Effector memory CD4-positive, alpha-beta T cell (primary cell): ENCODE measurements at places on chromosomes 2 and 18.

- DNase-seq: no peak
Measured at GRCh38 chr18:25587545-25587944, 235.6 kb upstream of the ZNF521 start.

GRCh38 chr2:86675104-86675503 is 45.0 kb upstream of the RMND5A start:
- DNase-seq: no peak

DNA sequence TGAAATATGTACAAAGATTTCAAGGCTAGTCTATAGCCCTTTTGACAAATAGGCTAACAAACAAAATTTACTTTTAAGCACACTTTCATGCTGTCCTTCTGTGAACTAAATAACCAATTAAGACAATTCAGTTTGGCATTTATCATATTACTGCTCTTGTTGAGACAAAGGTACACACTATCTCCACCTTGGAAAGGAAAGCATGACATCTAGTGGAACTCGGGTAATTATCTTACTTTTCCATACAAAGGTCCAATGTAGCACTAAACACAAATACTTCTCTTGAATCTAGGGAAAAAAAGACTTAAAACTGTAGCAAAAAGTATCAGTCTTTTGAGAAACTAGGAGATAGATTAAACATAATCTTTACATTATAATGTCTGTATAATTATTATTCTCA is 125.0 kb upstream of the CD226 start:
- no peak for DNase-seq

DNA sequence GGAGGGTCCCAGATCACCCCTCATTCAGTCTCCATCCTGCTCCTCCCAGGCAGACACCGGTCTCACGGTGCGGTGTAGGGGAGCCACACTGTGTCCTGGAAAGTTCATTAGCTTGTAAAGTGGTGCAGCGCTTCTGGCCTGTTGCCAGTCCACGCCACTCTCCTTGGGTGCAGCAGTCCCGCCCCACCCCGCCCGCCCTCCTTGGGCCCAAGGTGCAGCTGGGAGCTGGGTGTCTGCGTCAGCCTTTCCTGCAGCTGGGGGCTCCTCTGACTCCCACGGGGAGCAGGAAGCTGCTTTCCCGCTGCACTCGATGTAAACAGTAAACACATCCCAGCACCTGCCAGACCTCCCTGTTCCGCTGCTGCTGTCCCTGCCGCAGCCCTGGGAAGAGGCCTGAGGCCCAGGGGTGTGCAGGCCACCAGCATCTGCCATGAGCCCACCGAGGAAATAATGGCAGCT is 53.8 kb upstream of the ASB18 start:
- DNase-seq: no peak

DNA sequence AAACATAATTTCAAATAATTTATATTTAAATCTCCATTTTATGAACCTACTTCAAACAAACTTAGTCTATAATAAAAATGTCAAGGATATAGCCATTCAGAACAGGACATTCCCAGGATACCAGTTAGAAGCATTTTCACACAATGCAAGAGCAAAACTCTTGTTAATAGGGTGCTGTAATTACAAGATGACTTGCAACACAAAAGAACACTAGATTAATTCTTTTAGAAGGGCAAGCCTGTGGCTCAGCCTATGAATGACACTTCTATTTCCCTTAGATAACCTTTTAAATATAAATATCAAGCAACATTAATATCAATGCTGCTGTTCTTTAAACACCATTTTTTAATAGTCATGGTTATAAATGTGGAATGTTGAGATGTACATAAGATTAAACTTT is 157.9 kb upstream of the SCN7A start:
- DNase-seq: no peak

- no peak for DNase-seq
Measured at GRCh38 chr2:39735648-39736047, 43.4 kb downstream of the THUMPD2 start.

DNA sequence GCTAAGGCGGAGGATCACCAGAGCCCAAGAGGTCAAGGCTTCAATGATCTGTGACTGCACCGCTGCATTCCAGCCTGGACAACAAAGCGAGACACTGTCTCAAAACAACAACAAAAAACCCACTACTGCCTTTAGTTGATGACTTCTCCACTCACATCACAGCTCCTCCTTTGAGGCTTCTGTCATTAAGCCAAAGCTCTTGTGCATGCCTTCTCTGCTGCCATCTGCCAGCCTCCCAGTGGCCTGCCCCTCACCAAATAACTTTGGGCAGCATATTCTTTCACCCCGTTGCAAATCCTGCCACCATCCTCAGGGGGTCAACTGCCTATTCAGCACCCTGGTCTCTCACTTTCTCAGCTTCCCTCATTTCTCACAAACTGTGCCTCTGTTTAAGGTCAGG is 27.5 kb downstream of the OSBPL1A start:
- DNase-seq: no peak

GRCh38 chr2:9405636-9406035 is 17.7 kb downstream of the ITGB1BP1 start:
- DNase-seq: no peak

DNA sequence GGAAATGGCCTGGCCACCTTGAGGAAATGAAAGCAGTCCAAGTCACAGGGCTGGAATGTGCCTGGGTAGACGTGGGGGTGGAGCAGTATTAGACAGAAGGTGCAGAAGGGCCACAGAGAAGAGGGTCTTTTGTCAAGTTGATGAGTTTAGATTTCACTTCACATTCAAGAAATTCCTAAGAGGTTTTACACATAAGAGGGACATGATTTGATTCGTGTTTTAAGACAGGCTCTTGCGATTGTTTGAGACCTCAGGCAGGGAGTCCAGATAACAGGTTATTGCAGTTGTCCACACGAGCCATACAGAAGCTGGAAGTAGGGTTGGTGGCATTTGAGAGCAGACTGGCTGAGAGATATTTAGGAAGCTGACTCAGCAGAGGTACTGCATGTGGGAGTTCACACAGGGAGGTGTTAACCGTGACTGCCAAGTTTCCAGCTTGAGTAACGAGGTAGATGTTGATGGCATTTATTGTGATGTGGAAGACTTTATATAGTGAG is 64.6 kb downstream of the NEB start:
- DNase-seq: no peak

DNA sequence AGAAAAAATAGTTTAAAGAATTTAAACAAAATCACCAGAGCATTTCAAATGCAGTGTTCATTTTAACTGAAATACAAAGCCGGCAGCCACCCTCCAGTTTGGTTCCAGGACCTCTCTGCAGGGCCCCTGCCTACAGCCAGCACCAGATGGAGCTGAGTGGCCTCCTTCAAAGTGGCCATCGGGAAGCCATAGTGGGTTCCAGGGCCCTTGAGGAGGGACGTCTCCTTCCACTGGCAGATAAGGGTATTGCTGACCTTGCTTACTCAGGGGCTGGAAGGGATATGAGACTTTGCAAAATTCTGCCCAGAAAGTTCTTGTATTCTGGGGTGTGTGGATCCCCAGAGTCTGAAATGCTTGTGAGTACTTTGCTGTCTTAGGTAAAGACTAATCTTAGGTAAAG is 205.2 kb upstream of the APCDD1 start:
- DNase-seq: no peak

GRCh38 chr2:190380962-190381412 is 27.2 kb upstream of the MFSD6 start:
- DNase-seq: no peak

- no peak for DNase-seq
Measured at GRCh38 chr2:224202281-224202865, 163.3 kb upstream of the SERPINE2 start.

GRCh38 chr2:29766191-29766590 is 155.2 kb downstream of the ALK start:
- DNase-seq: no peak

DNA sequence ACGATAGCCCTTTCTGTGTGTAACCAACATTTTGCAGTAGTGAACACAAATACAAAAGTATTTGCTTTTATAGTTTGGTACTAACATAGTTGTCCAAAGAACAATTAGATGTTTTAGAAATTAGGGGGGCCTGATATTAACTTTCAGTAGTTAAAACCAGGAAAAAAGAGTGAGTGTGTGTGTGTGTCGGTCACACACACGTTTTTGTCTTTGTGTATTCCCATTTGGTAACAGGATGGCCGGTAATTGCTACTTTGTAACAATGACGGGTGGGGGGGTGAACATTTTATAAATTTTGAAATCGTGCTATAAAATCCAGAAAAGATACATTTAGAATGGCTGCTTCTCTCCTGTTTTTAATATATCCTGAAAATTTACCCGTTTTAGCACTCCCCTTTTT is 1.5 kb downstream of the PPIG start:
- DNase-seq: no peak

DNA sequence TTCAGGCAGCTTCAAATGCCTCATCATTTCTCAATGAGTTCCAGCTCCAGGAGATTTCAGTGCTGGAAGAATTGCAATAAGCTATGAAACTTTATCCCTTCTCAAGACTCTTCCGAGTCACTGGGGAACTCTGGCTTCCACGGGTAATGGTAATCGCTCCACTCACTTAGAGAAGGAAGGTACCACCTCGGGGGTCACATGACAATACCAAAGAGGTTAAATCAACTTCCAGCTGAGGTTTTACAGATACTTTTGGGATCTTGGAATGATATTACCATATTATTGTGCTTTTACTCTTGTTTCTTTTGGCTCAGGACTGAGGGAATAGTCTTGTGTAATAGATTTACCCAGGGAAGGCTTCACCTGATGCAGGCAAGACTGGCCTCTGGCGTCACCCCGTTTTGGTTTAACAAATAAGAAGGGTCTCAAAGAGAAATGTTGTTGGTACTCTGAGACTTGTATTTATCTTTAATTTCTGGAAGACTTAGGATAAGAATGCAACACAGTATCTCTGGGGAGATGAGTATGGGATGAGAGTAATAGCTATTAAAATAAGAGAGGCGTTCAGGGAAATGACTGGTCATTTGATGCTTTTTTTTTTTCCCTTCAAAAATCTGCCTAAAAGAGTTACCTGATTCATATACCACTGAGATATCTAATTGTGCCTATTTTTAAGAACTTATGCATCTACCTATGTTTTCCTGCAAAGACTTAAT is 316.9 kb upstream of the ZEB2 start:
- no peak for DNase-seq

DNA sequence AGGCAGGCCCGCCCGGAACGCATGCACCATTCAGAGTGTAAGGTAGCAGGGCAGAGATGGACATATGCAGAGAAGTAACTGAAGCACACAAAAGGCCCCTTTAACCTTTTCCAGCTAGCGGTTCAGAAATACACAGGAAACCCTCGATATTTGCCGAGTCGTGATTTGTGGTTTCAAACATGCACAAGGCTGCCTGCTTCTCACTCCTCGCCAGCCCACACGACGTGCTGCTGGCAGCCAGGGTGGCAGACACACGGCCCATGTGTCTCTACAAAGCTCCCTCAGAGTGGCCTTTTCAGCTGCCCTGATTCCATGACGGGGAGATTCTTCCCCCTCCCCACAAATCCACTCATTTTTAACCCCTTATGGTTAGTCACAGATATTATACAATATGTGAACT is 23.6 kb downstream of the ZBTB7C start:
- DNase-seq: no peak

GRCh38 chr2:180677200-180677599 is 303.2 kb upstream of the UBE2E3 start:
- DNase-seq: no peak

DNA sequence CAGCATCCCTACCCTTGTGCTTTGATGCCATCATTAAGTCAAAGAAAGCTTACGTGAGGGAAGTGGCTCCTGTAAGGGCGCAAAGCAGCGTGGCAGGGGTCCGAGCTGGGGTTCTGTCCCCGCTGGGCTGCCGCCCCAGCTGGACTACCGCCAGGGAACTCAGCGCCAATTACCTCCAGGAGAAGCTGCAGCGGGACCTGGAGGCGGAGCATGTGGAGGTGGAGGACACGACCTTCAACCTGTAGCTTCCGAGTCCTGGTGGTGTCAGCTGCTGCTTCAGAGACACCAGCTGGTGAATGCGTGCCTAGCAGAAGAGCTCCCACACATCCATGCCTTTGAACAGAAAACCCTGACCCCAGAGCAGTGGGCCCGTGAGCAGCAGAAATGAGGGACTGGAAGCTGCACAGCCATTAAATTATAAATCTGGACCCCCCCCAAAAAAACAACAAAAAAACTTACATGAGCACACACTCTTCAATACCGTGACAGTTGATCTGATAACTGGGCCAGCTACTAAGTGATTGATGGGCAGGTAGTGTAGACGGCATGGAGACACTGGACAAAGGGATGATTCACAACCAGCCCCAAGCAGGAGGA is 20.1 kb upstream of the YES1 start:
- no peak for DNase-seq

- DNase-seq: no peak
Measured at GRCh38 chr2:48438266-48438665, 91.7 kb upstream of the STON1 start.

- DNase-seq: no peak
Measured at GRCh38 chr2:222281506-222281905, 17.3 kb downstream of the PAX3 start.

DNA sequence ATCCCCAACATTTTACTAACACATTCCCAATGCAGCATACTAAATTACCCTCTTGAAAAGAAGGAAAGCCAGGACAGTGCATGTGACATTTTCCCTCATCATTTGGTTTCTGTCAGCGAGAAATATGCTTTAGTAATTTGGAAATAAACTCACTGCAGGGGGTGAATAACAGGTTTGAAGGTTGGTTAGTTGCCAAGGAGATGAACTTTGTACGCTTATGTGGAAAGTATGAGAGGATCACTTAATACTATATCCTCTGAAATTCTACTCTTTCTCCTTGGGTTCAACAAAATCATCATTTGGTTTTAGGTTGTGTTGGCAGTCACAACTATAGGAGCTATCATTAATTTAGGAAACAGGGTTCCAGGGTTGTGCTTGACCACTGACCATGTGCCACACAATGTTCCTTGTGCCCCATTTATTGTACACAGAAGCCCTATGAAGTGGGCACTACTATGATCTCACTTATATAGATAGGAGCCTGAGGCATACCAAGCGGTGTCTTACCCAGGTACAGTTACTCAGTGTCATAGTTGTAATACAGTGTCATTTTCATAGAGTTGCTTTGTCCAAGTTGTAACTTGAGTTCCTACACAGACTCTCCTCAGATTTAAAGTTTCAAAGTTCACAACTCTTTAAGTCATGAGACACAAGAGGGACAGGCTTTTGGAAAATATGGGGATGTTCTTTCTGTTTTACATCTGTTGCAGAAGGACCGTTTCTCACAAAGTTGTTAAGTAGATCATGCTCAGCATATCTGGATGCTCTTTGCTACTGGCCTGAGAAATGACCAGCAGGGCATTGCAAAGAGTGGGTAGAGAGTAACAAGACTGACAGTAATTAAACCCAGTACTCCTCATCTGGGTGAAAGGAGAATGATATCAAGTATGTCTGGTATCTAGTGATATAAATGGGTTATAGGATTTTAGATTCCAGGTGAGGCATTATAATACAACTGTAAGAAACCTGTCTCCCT is 91.8 kb downstream of the MAP4K4 start:
- no peak for DNase-seq

GRCh38 chr18:13608791-13609532 is 117.4 kb downstream of the FAM210A start:
- DNase-seq: no peak

GRCh38 chr2:234673961-234674759 is 177.3 kb upstream of the ARL4C start:
- no peak for DNase-seq

- DNase-seq: no peak
Measured at GRCh38 chr2:23607925-23608324, 222.9 kb downstream of the KLHL29 start.
